Stimulated activated CD4-positive, alpha-beta T cell treated with anti-CD3 and anti-CD28 coated beads, Interleukin-4, amount 100 ng/mL, for 24 hours (primary cell): ENCODE measurements at places on chromosomes 16 and 17.

DNA sequence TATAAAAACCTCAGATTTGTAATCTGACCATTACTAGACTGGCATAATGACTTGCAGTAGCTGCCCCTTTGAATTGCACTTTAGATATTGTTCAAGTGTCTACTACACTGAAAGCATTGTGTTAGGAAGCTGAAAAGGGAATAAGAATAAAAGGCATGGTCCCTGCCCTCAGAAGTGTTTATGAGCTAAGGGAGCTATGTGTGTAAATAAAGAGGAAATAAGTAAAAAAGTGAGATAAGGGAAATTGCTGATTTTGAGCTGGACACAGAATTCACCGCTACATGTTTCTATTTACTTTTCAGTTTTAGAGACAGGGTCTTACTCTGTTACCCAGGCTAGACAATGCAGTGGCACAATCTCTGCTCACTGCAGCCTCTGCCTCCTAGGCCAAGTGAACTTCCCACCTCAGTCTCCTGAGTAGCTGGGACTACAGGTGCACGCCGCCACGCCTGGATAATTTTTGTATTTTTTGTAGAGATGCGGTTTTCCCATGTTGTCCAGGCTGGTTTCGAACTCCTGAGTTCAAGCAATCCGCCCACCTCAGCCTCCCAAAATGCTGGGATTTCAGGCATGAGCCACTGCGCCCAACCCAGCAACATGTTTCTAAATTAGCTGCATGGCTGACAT, 57.0 kb downstream of the GRB2 start:
- DNase-seq = no peak

DNA sequence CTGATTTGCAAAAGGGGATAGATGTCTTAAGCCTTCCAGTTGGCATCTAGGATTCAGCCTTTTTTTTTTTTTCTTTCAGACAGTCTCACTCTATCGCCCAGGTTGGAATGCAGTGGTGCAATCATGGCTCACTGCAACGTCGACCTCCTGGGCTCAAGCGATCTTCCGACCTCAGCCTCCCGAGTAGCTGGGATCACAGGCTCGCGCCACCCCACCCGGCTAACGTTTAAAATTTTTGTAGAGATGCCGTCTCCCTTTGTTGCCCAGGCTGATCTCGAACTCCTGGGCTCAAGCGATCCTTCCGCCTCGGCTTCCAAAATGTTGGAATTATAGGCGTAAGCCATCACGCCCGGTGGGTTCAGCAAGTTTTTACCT, 571 bp upstream of the CCP110 start:
- no peak for DNase-seq

DNA sequence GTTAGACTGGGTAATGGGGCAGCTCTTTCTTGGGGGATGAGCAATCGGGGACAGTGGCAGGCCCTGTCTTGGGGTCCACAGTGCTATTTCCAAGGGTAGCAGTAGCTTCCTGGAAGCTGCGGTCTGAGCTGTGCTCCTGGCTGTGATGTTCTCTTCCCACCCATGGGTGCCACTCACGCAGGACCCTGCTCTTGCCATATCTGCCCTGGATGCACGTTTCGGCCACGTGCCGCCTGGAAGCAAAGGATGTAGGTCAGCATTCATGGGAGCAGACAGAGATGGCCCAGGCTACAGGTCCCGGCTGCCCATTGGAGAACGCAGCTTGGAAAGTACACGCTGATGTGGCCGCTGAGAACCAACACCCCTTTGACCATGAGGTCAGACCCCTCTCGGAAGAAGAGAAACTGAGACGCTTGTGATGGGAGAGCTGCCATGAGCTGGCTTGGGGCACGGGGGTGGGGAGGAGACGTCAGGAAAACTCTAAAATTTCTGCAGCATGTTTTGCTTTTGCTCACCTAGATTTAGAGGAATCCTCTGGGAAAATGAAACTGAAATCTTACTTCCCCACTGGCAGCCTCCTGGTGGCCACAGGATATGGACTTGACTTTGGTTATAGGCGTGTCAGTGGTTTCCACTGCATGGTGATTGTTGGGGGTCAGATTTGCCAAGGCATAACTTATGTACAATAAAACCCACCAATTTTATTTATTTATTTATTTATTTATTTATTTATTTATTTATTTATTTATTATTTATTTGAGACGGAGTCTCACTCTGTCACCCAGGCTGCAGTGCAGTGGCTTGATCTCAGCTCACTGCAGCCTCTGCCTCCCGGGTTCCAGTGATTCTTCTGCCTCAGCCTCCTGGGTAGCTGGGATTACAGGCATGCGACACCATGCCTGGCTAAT, 36.2 kb upstream of the IRF8 start:
- DNase-seq = no peak

- DNase-seq = no peak
Measured at GRCh38 chr17:76207275-76208059, 32.8 kb downstream of the RNF157 start.

DNA sequence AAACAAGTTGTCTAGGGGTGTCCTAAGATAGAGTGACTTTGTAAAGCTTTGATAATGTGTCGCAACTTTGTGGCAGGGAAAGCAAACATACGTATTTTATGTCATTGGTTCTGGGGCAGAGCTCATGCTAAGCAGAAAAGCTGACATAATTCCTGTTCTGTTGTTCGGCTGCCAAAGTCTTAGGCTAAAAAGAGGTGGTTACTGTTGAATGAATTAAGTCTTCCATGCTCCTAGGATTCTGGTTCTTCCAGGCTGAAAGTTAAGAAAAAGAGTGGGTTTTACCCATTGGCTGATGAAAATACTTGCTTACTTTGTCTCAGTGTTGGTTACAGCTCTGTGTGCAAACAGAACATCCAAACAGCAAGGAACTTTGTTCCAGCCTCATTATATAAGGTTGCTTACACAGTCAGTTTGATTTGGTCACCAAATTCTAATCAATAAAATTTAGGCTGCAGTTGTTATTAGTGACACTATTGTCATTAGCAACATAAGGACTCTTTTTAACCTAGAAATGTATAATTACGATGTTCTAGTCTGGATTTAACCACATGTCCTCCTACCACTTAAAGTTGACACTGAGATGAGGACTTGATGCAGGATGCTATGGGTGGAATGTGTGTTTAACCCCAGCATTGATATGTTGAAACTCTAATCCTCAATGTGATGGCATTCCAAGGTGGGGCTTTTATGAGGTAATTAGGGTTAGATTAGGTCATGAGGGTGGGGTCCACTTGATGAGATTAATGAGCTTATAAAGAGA, 114.0 kb upstream of the GOT2 start:
- no peak for DNase-seq

DNA sequence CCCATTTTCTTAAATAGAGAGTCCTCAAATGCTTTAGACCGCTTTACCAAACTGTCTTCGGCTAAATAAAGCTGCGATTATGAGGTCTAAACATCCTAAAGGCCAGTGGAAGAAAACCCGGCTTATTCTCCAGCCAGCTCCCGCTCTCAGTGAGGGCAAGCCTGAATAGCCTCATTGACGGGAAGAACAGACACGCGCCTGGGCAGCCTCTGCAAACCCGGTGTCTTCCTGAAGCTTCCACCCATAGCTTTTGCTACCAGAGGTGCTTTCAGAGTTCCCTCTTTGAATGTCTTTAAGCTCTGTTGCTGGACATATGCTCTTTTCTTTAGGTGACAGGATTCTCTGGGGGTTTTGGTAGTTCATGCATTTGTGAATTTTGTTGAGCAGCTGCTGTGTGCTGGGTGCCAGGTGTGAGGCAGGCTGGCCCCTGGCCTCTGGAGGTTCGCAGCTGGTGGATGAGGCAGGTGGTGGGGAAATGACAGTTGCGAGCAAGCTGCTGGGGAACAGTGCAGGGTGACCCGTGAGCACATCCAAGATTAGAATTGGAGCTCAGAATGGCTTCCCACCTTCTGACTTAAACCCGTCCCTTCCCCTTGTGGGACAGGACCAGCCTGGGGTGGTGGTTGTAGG, 44.7 kb downstream of the CRISPLD2 start:
- no peak for DNase-seq

DNA sequence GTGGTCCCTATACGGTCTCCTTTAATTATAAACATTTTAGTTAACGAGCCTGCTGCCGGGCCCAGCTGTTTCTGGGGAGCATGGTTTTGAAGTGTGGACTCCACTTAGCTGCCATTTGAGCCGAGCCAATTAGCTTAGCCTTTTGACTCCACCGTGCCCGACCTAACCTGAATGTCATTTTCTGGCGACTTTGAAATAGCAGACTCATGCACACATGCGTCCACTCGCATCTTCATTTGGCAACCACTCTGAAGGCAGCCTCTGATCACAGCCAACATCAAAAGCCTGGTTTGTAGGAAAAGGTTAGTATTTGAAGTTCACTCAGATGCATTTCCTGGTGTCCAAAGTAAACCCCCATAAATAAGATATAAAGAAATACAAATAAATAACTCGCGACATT, 16.8 kb downstream of the AXIN2 start:
- no peak for DNase-seq

- no peak for DNase-seq
Measured at GRCh38 chr17:1787301-1787902, 25.5 kb downstream of the SERPINF1 start.

DNA sequence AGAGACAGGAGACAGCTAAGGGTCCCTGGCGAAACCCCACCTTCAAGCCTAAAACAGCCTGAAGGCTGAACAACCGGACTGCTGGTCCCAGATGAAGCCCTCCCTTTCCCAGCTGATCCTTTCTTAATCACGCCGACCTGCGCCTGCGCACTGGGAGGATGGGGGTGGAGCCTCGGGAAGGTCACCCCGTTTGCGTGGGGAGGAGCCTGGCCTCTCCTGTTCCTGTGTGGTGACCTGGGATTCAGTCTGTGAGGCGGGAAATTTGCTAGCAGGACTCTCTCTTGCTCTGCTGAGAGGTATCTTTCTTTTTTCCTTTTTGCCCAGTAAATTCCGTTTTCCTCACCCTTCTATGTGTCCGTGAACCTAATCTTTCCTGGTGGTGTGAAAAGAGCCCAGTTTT, 9.6 kb downstream of the FAM20A start:
- DNase-seq = no peak

- DNase-seq = no peak
Measured at GRCh38 chr17:75774991-75775668, 9.5 kb upstream of the UNK start.

DNA sequence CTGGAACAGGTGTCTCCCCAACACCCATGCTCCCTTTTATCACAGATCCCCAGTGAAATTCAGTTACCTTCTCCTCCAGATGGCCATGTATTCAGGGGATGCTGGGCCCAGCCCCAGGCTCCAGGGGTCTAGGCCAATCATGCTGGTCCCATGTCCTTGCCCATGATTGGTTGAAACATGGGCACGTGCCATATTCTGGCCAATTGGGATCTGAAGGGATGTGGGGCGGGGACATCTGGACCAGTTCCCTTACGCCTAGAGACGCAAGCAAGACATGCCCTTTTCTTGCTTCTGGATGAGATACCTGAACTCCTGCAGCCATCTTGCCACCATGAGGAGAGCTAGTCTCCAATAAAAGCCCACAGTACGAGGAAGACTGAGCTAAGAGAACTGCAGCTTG, 31.0 kb upstream of the ST6GALNAC1 start:
- no peak for DNase-seq

GRCh38 chr17:19255279-19255678, 18.1 kb downstream of the EPN2 start:
- DNase-seq = no peak

DNA sequence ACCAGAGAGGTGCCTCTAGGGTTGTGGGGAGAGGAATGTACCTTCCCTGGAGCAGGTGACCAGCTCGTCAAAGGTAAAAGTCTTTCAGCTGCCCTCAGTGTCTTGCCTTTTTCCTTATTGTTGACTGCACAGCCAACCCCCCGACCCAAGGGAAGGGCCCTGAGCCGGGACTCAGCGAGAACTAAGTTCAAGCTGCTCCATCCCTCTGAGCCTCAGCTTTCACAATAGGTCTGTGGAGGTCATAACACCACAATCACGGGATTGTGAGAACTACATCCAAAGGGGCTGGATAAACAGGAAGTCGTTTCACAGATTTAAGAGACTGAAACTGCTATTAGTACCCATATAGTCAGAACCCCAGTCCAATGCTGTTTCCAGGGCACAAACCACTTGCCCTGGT, 2.6 kb upstream of the KRT36 start:
- DNase-seq = no peak

DNA sequence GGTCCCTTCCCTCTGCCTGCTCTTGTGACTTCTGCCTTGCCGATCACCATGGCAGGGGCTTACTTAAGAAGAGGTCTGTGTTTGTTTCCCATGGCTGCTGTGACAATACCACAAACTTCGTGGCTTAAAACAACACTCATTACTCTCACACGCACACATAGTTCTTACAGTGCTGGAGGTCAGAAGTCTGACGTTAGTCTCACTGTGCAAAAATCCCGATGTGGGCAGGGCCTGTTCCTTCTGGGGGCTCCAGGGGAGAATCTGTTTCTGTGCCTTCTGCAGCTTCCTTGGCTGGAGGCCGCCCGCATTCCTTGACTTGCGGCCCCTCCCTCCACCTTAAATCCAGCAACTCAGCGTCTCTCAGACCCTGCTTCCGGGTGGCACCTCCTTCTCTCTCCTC, 249.2 kb upstream of the GSE1 start:
- DNase-seq = no peak

GRCh38 chr17:58686980-58687379, 4.9 kb downstream of the TEX14 start:
- no peak for DNase-seq

GRCh38 chr17:49216953-49217650, 6.6 kb downstream of the ABI3 start:
- DNase-seq = no peak

GRCh38 chr17:66537502-66537901, 235.1 kb downstream of the PRKCA start:
- DNase-seq = no peak

- DNase-seq = no peak
Measured at GRCh38 chr17:35132099-35132498, 10.0 kb downstream of the NLE1 start.

GRCh38 chr17:27950995-27951394, 57.8 kb upstream of the LYRM9 start:
- DNase-seq = no peak

GRCh38 chr17:14935139-14935841, 329.8 kb downstream of the PMP22 start:
- no peak for DNase-seq

DNA sequence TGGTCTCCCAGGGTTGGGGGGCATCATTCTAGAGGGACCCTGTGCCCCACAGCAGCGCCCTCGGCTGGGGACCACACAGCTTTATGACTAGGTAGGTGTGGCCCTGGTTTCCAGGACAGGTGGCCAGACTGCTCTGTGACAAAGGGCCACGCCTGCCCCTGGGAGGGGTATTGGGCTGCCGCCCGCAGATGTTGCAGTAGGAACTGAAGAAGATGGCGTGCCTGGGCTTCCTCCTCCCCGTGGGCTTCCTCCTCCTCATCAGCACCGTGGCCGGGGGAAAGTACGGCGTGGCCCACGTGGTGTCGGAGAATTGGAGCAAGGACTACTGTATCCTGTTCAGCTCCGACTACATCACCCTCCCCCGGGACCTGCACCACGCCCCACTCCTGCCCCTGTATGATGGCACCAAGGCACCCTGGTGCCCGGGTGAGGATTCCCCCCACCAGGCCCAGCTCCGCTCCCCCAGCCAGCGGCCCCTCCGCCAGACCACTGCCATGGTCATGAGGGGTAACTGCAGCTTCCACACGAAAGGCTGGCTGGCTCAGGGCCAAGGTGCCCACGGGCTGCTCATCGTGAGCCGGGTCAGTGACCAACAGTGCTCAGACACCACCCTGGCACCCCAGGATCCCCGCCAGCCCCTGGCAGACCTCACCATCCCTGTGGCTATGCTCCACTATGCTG, at the start of gene SPPL2C:
TSS of gene SPPL2C (plus strand) at position 187 of the 681 bp plus-strand sequence. CDS start at position 213, 26 bp downstream.
- DNase-seq = no peak
